Right forelimb (tissue), 1 donor: ENCODE measurements at places on chromosomes 3 and 15.

DNA sequence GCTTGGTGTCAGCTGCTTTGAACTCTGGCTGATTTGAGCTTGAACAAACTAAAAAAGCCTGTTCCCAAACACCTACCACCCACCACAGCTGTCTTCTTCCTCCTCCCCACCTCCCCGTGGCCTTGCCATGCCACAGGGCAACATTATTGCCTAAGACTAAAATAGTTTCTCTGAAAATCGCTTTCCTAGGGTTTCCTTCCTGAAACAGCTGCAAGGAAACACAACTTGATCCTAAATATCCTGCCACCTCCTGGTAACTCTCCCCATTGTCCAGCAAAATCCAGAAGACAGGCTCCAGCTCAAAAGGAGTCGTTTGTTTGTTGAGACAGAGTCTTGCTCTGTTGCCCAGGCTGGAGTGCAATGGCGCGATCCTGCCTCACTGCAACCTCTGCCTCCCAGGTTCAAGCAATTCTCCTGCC lies 193.9 kb upstream of the TPM1 start:
- DNase-seq = no peak

GRCh38 chr15:48273049-48273448 lies 58.2 kb upstream of the DUT start:
- DNase-seq = no peak

GRCh38 chr3:192156382-192156781 lies 571.0 kb downstream of the FGF12 start:
- DNase-seq = no peak

- DNase-seq = peak; percentile 58
These were observed 475 bp downstream of the EIF4E3 start for GRCh38 chr3:71724584-71725270.
